ENCODE measurements at places on chromosomes 2 and 18. TPM values are rescaled to one million over a fixed set of nuclear protein-coding genes. Genes with fewer than 3 reads are reported as not detected.

- DNase-seq = no peak
Observed at GRCh38 chr2:160967523-160967922, 192.7 kb upstream of the TANK start.

The HOXD11 gene
- polyA plus RNA-seq = not detected

The AOX1 gene
- polyA plus RNA-seq = 15.3 TPM

DNA sequence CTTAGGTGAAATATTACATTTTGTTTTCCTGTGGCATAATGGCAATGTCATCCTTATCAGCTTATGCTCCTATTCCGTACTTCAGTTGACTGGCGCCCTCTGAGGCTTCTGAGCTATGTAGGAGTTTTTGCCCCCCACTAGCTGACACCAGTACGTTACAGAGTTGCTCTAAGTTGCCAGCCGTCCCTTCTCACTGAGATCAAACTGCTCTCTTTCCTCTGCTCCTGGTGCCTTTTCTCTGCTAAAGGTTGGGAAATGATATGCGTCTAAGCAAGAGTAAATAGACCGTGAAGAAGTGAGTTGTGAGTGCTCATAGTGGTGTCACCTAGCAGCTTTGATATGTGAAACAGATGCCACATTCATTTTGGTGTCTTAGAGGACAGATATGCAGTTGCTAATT, 99.2 kb downstream of the RAPGEF4 start:
- DNase-seq = no peak

All from psoas muscle (tissue), 8 donors.